ENCODE measurements at places on chromosomes 11 and 22. TPM values are rescaled to one million over a fixed set of nuclear protein-coding genes. Genes with fewer than 3 reads are reported as not detected.

Gene PRRG4
- 26.7 TPM for total RNA-seq

Gene ZNF280A
- total RNA-seq, result not detected

DNA sequence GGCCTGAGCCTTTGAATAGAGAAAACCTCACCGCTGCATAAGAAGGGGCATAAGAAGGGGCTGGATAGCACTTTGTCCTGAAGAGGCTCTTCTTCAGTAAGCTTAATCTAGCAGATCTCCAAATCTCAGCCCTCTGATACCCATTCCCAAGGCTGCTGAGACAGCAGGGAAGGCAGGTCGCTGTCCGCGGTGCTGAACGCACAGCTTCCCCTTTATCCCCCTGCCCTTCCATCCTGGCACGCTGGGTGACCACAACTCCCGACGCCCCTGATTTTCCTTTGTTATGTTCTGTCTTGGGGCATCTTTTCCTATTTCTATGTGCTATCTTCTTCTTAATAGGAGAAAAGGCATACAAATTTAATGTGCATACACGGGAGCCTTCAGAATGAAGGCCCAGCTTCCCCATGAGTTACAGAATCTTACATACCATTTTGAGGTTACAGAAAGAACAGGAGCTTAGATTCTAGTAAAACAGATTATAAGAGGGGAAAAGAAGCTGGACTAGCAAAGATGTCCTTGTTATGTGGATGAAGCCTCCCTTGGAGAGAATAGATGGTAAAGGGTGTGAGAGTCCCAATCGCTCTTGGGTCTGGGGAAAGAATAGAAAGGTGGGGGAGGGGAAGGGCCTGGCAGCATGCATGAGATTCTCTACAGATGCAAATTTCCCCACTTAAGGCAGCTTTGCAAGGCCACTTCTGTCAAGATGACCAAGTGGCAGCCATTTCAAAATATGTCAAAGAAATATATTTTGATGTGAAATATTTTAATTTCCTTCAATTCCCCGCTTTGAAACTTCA, 5.7 kb upstream of the SULT4A1 start:
- no peak overlapping the region for H3K4me3 ChIP-seq
- peak; percentile 41 for DNase-seq
- H3K27ac ChIP-seq, result no peak overlapping the region
- H3K36me3 ChIP-seq, result no peaks in the 10 kb centered on the region
- no peaks in the 10 kb centered on the region for H3K27me3 ChIP-seq
- H3K4me1 ChIP-seq, result no peaks in the 10 kb centered on the region

DNA sequence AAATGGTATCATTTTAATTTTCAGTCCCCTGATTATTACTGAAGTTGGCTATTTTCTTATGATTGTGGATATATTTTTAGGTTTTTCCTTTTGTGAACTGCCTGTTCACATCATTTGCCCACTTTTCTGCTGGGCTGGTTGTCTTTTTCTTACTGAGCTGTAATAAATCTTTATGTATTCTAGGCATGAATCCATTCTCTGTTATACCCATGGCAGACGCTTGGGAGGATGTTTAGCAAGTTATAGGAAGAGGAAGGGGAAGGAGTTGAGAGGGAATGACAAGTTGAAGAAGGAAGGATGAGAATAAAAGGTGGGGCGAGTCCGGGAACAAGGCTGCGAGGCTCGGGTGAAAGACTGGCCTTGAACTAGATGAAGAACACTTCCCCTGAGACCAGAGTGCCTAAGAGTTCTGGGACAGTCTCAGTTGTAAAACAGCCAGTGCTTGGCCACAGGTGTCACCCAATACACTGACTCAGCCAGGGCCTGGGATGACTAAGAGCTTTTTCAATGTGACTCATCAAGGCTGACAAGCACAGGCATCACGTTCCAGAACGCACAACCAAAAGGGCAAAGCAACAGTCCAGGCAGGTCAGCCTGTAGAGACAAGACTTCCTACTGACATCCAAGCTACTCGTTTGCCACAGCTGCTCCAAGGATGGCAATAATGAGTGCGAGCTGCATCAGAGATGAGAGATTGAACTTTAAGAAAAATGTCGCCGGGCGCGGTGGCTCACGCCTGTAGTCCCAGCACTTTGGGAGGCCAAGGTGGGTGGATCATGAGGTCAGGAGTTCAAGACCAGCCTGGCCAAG, 35.2 kb downstream of the LRFN4 start:
- H3K4me3 ChIP-seq, result no peak overlapping the region
- no peaks in the 10 kb centered on the region for H3K4me1 ChIP-seq
- no peaks in the 10 kb centered on the region for H3K27me3 ChIP-seq
- H3K27ac ChIP-seq, result no peak overlapping the region
- H3K36me3 ChIP-seq, result no peaks in the 10 kb centered on the region

Gene SAA4
- not detected for total RNA-seq
